ENCODE measurements at places on chromosomes 5 and 9.

DNA sequence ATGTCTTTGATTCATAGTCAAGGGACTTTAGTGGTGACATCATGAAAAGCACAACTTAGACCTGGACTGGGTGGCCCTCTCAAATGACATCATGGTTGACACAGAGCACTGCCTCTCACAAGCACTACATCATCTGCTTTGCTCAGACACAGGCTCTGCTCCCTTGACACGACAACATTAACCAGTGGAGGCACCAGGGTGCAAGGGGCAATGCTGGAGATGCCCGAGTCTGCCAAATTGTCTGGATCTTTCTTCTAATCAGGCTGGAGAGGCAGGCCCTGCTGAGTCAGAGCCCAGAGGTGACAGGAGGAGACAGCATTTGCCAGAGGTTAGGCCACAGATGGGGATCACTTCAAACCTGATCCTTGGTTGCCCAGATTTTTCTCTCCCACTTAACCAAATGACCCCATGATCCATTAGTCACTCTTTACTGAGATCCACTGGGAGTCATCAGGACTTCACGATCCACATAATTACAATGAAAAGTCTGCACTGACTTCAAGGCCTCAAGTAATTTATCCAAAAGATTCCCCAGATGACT is 174.4 kb downstream of the SLIT3 start:
- peak; percentile 28 for DNase-seq

GRCh38 chr9:106675780-106676179 is 187.2 kb upstream of the ZNF462 start:
- no peak for DNase-seq

DNA sequence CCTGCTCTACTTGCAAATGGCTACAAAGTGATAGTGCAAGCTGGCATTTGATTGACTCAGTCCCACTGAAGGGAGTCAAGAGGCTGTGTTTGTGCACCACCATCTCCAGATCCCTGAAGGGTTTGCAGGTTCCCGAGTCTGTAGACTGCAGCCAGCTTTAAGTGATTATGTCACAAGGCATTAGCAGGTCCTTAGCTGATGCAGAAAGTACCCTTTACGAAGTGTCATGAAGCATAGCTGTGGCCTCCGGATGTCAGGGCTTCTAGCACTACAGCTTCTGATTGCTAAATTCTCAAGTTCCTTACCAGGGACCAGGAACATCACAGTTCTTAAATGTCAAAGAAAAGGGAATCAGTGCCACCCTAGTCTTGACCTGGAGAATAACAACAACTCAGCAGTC is 311.3 kb upstream of the TRPC7 start:
- DNase-seq: no peak

DNA sequence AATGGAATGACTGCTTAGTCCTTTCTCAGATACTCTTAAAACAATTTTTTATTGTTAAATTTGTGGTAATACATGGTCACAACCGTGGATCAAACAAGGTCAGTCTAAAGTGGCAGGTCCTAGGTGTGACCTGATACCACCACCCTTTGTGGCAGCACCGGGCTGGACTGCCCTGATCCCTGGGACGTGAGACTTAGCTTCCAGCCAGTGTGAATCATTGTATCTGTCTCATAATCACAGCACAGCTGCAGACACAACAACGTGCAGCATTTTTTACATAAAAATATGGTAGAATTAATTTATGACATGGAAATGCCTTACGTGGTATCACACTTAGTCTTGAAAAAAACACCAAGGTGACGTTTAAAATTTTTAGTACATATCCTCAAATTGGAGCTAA is 7.8 kb downstream of the TOR1B start:
- no peak for DNase-seq

- no peak for DNase-seq
These were observed 100.3 kb downstream of the PCSK5 start for GRCh38 chr9:75990576-75991304.

- no peak for DNase-seq
These were observed at the start of gene LRRC70 for GRCh38 chr5:62578540-62578939. TSS of gene LRRC70 (plus strand) at chr5:62578819. CDS start at chr5:62579439, 620 bp downstream.

GRCh38 chr9:14383294-14383693 is 69.4 kb upstream of the NFIB start:
- DNase-seq: no peak

DNA sequence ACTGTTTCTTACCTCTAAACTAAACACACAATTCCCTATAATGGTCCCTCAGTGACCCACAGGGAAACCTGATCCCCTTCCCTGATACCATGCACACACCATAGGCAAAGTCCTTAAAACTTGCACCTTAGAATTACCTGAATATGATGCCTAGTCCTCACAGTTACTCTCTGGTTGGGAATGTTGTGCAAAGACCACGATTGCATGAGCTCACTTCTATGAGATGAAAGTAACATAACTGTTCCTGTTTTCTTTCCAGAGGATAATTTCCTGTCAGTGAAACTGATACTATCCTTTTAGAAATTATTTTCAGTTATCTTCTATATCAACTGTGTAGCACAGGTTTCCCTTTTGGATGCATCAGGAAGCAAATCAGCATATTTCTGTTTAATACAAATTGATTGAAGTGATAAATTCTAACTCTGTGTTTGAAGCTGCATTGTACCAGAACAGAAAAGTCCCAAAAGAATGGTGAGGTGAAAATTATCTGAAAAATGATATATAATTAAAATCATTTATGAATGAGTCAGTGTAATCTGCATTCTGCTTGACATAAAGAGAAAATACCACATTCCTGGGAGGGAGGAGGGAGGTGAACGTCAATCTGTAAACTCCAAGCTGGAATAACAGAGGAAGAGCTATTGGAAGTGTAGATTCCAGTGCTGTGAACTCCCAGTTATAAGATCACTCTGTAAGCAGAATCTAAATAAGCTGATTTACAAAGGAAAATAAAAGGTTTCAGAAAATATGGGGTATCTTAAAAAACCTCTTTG is 51.2 kb upstream of the TNFAIP8 start:
- DNase-seq: no peak
